HT1080 (cell line): ENCODE measurements at places on chromosomes 11 and 22. TPM values are rescaled to one million over a fixed set of nuclear protein-coding genes. Genes with fewer than 3 reads are reported as not detected.

DNA sequence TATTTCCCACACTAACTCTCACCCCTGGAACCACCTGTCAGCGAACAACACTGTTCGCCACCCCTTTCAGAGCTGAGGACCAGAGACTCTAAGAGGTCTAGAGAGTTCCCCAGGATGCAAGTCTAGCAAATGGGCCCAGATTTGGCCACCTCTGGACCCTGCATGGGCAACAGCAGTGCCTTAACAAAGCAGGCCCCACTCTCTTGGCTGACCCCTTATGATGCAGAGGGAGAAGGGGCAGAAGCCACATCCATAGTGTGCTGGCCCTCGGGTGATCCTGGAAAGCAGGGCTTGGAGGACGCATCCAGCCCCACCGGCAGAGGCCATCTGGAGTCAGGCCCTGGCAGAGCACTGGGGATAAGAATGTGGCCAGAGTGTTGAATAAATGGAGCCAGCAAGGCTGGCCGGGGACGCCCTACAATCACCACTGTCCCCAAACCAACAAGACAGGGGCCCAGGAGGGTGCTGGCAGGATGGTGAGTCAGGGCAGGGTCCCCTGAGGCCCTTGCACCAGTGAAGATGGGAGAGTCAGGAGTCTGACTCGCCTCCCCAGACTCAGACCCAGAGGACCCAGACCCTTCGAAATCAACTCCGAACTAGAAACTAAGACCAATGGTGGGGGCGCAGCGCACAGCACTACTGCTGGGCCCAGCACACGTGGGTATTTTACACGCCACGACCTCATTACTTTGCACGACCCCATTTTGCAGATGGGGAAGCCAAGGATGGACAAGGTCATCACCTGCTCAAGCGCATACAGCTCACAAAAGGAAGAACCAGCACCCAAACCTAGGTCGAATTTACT, 6.5 kb downstream of the CSNK1E start:
- no peak for DNase-seq

DNA sequence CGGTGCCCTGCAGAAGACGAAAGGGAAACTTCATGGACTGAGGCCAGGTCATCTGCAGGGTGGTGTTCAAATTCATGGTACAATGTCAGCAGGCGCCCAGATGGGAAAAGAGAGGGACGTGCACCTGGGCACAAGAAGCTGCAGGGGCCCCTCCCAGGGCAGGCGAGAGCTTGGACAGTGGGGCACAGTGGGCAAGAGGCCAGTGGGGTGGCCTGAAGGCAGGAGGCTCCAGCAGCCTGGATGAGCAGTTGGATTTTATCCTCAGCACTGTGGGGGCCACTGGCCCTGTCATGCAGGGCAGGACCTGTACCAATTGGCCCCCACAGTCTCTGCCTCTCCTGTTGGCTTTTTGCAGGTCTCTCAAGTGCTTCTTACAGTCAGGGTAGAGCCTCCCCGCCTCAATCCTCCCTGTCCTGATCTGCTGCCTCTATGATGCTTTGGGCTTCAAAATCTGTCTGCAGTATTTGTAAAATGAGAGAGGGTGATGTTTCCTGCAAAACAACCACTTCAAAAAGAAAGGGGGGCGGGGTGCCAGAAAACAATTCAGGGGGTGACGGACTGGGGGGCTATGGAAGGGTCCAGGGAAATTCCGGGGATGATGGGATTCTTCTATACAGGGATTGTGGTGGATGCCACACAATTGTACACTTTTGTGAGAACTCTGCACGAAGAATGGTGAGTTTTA, 1.7 kb upstream of the BID start:
- no peak for DNase-seq

Gene RIBC2
- total RNA-seq, result 1.1 and 1.2 TPM in 2 replicates

Gene OR8B4
- total RNA-seq, result not detected in 2 replicates
